ENCODE measurements at places on chromosomes 11 and 22.
A peak's percentile ranks its signal among the peaks of the same experiment; 100 is the strongest.

GRCh38 chr22:22836635-22837034 is 51.0 kb upstream of the IGLL5 start:
- DNase-seq, result no peak

- no peak for DNase-seq
Measured at GRCh38 chr22:32339190-32340012, 18.3 kb upstream of the RFPL3 start.

DNA sequence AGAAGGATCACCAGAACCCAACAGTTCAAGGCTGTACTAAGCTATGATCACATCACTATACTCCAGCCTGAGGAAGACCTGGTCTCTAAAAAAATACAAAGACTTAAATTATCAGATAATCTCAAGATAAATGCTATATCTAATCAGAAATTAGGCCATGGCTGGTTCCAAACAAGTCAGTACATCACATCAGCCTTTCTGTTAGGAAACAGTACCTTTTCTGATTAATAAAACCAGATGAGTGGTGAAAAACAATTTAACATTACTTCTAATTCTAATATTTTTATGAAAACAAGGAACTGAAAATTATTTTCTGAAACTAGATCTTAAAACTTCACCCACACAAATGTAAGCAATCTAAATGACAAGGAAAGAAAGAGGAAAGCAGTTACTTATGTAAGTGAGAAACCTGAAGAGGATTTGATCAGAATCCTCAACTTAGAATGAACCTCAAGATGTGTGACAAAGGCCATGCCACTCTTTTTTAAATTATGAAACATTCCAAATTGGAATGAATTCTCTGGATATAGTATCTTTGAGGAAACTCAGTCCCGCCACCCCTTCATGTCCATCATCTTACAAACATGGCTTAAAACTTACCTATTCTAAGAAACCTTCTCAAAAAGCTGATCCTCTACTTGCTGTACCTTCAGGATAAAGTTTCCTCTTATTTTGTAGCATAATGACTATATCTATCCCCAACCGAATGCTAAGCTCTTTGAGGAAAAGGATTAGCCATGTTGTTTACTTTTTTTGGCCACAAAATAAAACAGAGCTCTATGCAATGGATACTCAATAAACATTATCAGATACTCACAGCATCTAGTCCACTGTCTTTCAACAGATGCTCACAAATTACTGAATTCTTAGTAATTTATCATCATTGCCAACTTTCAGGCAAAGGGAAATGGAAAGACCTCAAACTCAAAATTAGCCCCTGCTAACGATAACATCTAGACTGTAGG is 132.0 kb downstream of the MRTFA start:
- no peak for DNase-seq

- DNase-seq, result no peak
Measured at GRCh38 chr22:49564054-49564453, 263.6 kb downstream of the BRD1 start.

DNA sequence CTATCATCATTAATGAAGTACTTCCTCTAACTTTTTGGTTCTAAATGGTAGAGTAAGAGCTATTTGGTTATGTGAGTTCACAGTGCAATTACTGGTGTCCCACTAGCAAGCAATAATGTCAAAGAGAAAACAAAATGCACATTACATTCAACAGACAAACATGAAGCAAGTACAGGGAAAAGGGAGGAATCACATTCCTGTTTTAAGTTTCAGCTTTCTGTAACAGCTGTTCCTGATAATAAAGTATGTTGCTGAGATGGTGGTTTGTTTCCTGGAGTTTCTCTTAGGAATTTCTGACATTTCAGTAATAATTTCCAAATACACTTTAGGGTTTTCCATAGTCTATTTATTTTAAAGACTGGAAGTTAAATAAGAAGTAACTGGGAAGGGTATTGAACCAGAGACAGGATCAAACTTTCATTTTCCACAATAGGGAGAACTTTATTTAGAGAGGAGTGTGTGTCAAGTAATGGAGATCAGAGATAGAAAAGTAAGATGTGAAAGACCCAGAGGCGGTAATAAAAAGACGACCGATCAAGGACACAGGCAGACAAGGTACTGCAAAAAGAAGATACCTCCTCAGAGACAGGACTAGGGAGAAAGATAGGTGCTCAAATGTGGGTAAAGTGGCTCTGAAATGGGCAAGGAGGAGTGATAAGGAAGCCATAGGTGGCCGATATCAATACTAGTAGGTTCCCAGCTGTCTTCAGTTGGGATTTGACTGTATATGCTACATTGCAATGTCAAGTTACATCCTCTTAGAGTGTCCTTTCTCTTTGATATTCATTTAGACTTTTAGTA is 20.8 kb upstream of the CLNS1A start:
- no peak for DNase-seq

DNA sequence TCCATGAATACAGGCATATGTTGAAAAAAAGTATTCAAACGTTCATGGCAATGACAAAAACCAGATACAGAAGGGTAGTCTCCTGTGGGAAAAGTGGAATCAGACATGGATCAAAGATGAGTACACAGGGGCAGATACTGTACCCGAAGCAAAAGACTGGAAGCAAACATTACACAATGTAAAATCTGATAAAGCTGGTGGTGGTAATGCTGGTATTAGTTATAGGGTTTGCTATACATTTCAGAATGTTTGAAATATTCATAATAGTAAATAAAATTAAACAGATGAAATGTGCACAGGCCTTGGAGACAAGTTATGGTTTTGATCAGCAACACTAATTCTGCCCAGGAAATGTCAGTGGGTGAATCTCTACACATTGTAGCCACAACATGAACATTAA is 607.6 kb downstream of the SOX6 start:
- DNase-seq, result no peak

DNA sequence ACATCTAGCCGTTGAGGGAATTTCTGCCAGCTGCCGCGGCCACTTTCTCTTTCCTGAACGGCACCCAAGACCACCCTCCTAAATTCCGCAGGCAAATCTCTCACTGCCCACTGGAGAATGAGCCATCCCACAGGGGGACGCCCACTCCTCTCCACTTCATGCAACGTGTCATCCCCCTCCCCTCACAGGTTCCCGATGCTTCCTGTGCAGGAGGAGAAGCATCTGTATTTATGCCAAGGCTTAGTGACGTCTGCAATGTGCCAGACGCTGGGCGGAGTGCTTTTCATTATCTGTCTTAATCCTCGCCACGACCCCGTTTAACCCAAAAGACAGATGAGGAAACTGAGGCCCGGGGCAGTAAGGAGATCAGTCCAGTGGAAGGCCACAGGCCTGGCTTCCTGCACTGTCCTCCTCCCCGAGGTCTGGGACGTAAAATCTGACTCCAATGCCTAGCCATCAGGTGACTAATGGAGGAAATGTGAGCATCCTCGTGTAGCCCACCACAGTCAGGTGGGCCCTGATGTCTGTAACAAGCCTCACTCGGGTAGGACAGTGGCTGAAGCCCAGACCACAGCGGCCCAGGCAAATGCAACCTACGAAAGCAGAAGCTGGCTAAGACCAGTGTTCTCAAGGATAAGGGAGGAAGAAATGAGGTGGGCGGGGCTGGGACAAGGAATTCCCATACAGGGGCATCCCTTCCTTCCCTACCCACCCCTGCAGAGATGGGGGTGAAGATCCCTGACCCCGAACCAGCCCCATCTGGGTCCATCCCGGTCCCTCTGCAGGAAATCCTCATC is 23.1 kb downstream of the MN1 start:
- no peak for DNase-seq

DNA sequence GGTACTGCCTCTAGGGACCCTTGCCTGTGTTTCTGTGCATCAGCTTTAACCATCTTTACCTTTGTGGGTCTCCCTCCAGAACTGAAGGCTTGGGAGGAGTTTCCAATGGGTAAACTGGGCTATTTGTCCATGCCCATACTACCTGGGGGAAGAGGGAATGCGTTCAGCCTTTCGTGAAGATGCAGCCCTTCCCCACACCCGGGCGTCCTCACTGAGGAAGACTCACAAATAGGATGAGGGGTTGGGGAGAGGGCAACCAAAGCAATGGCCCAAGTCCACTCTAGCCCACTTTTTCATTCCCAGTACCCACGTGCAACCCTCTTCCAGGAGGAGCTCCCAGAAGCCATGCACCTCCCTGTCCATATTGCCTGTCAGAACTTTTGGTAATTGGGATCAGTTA is 61.8 kb upstream of the ADA2 start:
- DNase-seq, result no peak

DNA sequence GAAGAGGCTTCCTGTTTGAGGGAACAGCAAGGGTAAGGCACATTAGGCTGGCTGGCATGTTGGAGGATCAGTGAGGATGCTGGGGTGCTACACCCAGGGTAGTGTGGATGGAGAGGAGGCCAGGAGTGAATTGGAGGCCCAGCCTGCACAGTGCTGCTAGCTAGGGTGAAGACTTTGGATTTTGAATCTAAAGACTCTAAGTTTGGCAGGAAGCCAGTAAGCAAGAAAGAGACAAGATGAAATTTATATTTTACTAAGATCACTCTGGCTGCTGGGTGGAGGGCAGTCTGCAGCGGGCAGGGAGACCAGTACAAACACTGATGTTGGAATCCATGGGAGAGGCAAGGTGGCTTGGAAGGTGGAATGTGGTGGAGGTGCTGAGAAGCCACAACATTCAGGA is 43.6 kb downstream of the TSPAN18 start:
- no peak for DNase-seq

DNA sequence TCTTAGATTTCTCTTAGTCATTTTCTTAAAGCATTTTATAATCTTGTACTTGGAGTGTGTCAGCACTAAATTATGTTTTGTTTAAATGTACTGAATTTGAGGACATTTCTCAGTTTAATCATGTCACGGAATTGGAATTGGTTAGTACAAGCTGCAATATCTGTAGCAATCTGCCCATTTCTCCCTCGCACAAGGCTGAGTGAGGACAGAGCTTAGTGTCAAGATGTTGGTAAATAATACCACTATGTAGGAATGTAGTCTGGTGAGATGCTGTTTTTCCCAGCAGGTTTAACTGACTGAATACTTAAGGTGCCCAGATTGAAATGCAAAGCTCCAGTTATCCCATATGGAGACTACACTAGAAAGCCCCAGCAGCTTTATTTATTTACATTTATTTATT is 30.6 kb downstream of the SREBF2 start:
- no peak for DNase-seq

GRCh38 chr11:5038341-5038740 is 8.0 kb upstream of the OR52J3 start:
- DNase-seq, result no peak

- DNase-seq, result peak; percentile 45
Measured at GRCh38 chr22:29306175-29306834, at the start of gene GAS2L1. Gene GAS2L1, plus strand, starts transcription at chr22:29306650. Its CDS starts 1,456 bp downstream, at chr22:29308106.

- DNase-seq, result no peak
Measured at GRCh38 chr11:83508804-83509203, 222.6 kb upstream of the CCDC90B start.

DNA sequence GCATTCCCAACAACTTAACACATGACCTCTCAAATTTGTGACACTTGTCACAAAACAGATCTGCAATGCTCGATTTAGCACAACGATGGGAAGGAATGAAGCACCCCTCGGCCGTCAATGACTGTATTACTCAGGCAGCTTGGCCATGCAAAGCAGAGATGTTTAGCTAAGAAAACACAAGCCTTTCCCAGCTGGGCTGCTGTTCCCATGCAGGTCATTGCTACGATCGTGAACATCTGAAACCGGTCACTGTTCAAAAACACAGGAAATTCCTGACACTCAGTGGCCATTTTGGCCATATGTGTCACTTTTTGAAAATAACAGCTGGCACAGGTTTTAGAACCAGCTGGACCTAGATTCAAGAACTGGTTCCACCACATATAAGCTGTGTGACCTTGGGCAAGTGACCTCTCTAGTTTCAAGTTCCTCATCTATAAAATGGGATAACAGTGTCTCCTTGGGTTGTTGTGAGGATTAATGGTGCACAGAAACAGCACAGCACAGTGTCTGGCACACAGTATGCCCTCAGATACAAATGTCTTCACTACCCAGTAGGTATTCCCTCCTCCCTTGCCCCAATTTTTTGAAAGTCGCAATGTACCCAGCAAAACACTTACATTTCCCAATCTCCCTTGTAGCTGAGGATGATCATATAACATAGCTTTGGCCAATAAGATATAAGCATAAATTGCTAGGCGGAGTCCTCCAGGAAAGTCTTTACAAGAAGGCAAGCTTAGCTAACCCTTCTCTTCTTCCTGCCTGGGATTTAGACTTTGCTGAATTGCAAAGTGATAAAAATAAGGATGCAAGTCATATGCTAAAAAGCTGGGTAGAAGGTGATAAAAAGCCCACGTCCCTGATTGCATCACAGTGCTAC is 93.1 kb downstream of the C11orf58 start:
- no peak for DNase-seq

DNA sequence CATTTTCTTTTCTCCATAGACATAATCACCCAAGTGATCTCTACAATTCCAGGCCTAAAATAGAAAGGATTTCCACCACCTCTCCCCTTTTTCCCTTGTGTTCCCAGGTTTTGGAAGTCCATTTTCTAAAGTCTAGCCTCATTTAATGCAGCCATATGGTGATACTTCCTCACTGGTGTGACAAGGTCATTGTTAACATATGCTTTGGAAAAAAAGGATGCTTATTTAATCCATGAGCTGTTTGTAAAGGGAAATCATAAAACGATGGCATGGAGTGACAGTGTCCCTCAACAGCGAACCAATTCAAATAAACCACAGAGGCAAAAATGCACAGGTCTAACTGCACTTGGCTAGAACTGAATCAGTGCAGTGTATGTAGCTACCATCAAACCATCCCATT is 26.6 kb downstream of the GRIA4 start:
- DNase-seq, result no peak

DNA sequence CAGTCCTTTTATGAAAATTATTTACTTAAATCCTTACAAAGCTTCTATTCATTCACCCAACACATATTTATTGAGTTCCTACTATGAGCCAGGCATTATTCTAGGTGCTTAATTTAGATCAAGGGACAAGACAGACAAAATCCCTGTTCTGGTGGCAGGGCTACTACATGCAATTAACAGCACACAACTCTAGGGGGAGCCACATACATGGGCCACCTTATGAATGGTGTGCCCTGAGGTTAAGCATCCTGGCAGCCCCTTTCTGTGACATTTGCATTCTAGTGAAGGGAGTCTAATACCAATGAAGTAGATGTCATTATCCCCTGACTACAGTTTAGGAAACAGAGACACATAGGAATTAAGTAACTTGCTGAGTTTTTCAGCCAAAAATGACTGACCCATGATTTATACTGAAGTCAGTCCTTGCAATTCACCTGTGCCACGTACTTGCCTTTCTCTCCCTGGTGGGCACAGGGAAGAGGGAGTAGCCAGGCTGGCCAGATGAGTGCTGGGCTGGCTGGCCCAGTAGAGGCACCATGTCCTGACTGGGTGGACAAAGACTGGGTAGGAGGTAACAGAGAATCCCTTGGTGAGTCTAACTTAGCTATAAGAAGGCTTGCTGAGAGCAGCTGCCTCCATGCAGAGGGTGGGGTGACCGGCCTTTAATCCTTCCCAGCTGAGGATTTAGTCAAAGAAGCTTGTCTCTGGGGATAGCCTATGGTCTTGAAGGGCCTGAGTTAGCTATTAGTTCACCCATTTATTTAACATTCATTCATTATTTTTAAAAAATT is 52.0 kb upstream of the ELF5 start:
- no peak for DNase-seq

DNA sequence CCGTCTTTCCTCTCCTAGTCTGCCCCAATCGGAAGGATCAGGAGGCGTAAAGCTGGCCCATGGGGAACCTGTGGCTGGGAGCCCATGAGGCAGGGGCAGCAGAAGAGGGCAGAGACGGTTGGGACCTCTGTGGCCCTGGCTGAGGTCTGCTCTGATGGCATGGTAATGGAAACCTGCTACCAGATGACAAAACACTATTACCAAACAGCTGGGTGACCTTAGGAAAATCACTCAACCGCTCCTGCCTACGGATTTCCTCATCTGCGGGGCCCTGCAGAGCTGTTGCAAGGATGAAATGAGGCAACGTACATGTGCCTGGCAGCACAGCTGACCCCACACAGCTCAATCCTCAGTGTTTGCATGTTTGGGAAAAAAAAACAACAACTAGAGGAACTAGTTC is 4.6 kb downstream of the AP5B1 start:
- no peak for DNase-seq

Data from activated CD4-positive, alpha-beta T cell treated with anti-CD3 and anti-CD28 coated beads, Interleukin-2, amount 10 ng/mL, durations not matched to agents 7 days and 5 days (primary cell).